NCI-H2029 (cell line): ENCODE measurements at places on chromosomes 2 and 18.

GRCh38 chr2:239374896-239375277 lies 25.9 kb downstream of the HDAC4 start:
- DNase-seq: no peak

DNA sequence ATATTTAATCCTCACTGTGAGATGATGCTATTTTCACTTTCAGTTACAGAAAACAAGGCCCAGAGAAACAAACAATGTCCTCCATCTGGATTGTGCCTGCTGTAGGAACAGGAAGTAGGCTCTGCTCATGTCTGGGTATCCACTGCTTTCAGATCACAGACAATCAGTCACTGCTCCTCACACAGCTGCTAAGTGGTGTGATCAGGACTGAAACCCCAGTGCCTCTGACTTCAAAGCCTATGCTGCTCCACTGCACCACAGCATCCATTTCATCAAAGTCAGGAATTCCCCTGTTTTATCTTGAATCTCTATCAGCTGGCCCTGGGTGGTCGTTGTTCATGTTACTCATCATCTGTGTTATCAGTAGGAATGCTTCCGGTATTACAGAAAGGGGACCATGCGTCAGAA lies 303.8 kb upstream of the TRIB2 start:
- no peak for DNase-seq

- DNase-seq: no peak
Measured at GRCh38 chr2:40041422-40042382, 262.6 kb upstream of the THUMPD2 start.

GRCh38 chr2:101623031-101623521 lies 74.4 kb upstream of the MAP4K4 start:
- no peak for DNase-seq

GRCh38 chr18:34965566-34965965 lies 75.6 kb upstream of the MAPRE2 start:
- no peak for DNase-seq

DNA sequence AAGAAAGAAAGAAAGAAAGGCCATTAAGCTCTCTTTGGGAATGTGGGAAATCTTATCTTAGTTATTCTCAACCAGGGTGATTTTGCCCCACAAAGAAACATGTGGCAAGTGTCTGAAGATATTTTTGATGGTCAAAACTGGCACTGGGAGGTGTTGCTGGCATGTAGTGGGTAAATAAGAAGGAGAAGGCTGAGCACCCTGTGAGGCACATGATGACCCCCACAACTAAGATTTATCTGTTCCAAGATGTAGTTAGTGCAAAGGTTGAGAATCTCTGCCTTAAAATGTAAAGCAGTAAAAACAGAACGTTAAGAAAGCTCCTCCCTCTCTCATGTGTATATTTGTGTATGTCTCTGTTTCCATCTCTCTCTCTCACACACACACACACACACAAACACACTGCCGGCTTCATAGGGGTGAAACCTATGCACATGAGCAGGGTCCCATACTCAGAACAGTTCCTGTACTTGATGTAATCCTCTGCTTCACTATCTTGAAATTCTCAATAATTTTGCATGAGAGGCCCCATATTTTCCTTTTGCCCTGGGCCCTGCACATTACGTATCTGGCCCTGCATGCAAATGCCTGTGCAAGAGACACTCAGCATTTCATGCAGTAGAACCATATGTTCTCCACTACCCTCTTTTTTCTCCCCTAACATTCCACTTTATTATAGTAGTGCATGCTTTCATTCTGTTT lies 94.3 kb downstream of the MREG start:
- DNase-seq: no peak

- DNase-seq: no peak
Measured at GRCh38 chr2:162885281-162886070, 46.9 kb upstream of the KCNH7 start.

DNA sequence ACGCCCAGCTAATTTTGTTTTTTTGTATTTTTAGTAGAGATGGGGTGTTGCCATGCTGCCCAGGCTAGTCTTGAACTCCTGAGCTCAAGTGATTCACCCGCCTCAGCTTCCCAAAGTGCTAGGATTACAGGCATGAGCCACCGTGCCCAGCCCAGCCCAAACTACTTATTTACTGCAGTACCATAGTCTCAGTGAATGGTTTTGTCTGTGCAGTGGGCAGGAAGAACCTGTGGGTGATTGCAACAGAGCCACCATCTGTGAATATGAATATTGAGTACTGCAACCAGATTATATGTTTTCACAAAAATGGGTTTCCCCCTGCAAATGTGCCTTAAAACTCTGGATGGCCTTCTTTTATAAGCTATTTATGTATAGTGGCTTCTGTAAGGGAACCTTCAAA lies 9.1 kb downstream of the MPPE1 start:
- DNase-seq: no peak
